ENCODE measurements at places on chromosomes 2 and 18. TPM values are rescaled to one million over a fixed set of nuclear protein-coding genes. Genes with fewer than 3 reads are reported as not detected.

NAT8 gene
- not detected for total RNA-seq

DNA sequence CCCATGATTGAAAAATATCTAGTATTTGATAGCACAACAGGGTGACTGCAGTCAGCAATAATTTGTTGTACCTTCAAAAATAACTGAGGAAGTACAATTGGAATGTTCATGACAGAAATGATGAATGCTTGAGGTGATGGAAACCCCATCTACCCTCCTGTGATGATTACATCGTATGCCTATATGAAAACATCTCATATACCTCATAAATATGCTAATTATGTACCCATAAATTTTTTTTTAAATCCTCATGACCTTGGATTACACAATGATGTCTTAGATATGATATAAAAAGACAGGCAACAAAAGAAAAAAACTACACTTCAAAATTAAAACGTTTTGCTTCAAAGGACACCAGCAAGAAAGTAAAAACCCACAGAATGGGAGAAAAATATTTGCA is 1.4 kb upstream of the POLR1B start:
- no peak for DNase-seq

DNA sequence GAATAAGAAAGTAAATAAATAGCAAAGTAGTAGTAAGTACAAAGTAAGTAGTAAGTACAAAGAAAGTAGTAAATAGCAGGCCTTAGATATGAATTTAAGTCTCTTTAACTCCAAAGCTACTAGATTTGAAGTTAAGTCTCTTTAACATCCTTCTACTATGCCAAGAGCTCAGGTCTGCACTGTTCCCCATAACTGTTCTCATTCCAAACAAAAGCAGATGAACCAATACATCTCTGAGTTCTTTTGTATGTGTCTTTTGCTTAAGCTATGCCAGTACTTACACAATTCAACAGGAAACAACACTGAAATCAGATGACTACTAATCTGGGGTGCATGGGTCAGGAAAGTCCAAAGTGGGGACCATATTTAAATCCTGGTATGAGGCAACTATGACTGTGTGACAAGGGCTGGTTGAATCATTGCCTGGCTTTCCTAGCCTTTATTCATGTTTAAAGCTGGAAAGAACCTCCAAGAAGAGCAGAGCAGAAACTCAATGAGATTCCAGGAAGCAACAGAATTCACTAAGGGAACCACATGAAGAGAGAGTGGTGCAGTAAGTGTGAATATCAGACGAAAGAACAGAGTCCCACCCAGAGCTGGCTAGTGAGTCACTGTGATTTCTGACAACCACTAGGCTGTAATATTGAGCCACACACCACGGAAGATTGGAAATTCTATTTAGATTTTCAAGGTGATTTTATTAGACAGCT is 51.0 kb upstream of the CYP26B1 start:
- DNase-seq, result no peak

DNA sequence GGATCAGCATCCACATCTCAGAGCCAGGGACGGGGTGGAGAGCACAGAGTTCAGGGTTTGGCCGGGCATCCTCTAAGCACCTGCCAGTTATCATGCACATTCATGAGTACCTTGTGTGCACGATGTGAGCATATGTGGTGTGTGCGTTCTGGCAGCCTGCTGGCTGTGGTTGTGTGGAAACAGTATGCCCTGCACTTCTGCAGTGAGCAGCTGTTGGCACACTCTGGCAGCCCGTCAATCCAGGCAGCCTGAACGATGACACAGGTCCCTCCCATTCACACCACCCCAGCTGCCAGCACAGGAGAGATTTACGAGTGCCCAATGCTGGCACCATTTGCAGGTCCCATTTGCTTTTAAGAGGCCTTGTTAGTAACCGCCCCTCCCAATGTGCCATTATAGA is 74.2 kb downstream of the CD8B2 start:
- DNase-seq, result no peak

GRCh38 chr2:53737091-53737490 is 30.5 kb upstream of the CHAC2 start:
- DNase-seq, result no peak

DNA sequence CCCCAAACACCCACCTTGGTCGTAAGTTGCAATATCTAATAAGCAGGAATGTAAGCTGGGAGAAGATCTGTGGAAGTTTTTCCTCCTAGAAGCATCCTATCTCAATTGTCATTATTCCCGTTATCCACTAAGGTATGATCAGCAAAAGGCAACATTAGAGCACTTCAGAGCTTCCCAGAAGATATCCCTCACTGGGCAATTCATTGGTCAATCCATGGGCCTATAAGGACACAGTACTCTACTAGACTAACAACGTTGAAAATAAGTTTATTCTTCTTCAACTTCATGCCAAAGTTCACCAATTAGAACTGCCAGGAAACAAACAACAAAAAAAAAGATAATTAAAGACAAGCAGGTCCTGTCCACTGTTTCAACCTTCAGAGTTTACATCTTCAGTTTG is 433.0 kb upstream of the POU3F3 start:
- no peak for DNase-seq

CFAP53 gene
- total RNA-seq, result 0.43 TPM

GALR1 gene
- not detected for total RNA-seq

GRCh38 chr18:80252136-80252535 is 4.8 kb upstream of the PARD6G start:
- no peak for DNase-seq

DNA sequence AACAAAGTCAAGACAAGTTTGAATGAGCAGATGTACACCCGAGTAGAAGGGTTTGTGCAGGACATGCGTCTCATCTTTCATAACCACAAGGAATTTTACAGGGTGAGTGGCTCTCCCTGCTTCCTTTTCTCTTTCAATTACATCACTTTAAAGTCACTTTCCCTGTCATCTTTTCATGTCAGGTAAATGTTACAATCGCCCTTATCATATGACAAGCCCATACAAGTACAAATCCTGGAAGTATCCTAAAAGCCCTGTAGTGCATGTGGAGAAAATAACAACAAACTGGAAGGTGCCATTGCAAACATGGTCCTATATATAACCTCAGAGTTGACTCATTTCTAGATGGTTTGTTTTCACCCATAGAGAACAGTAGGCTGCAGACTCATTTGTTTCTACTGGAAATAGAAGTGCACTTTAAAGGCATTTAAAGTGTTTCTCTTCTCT is 126.0 kb downstream of the SP100 start:
- no peak for DNase-seq

PLEK gene
- 1.1 TPM for total RNA-seq

B4GALT6 gene
- total RNA-seq, result 2.7 TPM

RAB27B gene
- total RNA-seq, result not detected

GRCh38 chr18:32378705-32379104 is 92.0 kb downstream of the GAREM1 start:
- DNase-seq, result no peak

RND3 gene
- not detected for total RNA-seq

LINC00305 gene
- not detected for total RNA-seq

Measured in activated naive CD4-positive, alpha-beta T cell treated with anti-CD3 and anti-CD28 coated beads for 36 hours (primary cell).